ENCODE measurements at places on chromosomes 6 and 20.

DNA sequence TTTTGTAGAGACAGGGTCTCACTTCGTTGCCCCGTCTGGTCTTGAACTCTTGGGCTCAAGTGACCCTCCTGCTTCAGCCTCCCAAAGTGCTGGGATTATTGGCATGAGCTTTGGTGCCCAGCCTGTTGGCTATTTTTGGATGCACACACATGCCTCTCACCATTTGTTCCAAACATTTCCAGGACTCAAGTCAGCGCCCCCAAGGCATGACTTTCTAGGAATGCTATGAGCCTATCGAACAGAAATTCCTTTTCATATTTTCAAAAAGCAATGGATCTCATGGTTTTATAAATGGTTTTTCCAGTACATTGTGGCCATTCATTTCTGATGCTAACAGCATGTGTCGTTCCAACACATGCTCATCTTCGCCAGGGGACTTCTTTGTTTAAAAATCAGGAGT is 119.3 kb upstream of the NAA20 start:
- DNase-seq = no peak

DNA sequence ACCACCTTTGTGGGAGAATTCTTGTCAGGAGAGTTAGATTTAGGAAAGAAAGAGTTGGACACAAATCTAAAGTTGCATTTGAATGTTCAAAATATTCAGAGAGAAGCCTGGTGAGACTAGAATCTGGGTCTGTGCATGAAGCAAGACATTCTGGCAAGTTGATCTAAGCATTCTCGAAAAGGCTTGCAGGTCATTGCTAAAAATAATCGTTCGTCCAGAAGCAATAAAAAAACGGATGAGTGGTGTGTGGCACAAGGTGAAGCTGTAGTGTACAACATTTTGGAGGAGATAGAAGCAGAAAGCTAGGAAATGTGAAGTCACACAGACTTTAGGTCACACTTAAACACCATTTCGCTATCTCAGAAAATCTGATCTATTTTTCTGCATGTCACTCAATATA is 114.9 kb upstream of the IFNGR1 start:
- DNase-seq = no peak

- DNase-seq = no peak
Measured at GRCh38 chr6:12716298-12716916, at the start of gene PHACTR1. PHACTR1 (plus strand) TSS chr6:12716767.

DNA sequence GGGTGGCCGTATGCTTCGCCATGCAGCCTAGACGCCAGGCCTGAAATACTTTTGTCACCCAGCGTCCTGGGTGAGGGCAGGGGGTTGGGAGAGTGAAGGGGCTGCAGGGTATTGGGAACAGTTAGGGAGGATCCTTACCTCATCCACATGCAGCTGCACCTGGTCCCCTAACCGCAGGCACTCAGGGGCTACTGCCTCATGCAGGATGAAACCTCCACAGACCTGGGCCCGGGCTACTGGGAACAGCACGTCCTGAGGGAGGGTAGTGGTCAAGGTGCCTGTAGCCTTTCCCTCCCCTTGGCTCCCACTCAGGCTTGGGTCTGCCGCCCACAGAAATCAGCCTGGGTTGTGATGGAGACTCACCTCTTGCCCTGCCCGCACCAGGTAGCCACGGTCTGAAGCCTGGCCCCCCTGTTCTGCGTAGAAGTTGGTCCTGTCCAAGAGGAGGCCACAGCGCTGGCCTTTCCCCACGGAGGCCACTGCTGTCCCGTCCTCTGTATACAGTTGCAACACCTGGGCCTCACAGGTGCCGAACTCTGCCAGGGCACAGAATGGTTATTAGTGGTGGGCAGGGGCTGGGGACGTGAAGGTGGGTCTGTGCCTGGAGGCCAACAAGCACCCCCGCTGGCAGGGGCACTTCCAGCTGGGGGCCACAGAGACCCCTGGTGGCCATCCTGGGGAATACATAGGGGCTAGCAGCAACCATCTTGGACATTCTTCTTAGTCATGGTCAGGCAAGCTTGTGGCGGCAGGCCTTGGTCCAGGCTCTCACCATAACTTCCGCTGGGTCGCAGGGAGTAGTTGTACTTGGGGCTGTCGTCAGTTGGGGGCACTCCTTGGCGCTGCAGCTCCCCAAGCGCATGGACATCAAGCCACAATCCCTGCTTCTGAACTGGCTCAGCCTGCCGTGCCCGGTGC is 8.6 kb downstream of the AARS2 start:
- DNase-seq = peak; percentile 46

- peak; percentile 74 for DNase-seq
Measured at GRCh38 chr6:34055223-34055933, 90.5 kb downstream of the GRM4 start.

- no peak for DNase-seq
Measured at GRCh38 chr6:120876424-120876823, 457.9 kb downstream of the TBC1D32 start.

DNA sequence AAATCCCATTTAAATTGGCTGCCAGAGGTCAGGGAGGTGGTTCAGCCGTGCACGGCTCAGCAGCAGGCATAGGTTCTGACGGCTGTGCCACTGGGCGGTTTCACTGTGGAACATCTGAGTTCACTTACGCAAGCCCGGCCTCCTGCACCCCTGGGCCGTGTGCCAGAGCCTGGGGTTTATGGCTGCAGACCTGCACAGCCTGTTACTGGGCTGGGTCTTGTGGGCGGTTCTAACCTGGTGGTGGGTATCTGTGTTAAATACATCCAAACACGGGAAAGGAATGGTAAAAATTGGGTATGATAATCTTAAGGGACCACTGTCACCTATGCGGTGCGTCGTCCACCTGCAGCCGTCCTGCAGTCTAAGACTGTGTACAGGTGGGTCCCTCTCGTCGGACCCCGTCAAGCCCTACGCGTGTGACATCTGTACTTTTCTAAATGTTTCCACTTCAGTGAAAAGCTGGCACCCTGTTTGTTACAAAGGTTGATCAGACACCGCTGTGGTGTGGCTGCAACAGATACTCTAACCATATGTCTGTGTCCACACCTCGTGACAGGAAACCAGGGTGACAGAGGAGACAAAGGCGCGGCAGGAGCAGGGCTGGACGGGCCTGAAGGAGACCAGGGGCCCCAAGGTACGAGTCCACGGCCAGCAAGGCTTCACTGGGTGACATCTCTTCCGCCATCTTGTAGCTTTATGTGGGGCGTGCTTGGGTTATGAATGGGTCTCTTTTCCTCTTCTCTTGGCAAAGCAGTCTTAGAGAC is 21.5 kb downstream of the COL9A3 start:
- DNase-seq = no peak

DNA sequence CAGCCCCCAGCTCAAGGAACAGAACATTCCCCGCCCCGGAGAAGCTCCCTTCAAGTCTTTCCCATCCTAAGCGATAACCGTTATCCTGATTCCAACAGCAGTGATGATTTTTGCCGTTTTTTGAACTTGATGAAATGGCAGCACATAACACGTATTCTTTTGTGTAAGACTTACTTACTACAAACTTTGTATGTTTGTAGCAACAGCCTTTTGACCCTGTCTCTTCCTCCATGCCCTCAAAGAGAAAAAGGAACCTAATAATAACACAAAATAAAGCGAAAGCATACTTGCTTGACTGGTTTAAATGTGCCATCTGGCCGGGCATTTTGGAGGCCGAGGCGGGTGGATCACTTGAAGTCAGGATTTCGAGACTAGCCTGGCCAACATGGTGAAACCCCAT is 26.4 kb upstream of the SLC9A8 start:
- DNase-seq = no peak

DNA sequence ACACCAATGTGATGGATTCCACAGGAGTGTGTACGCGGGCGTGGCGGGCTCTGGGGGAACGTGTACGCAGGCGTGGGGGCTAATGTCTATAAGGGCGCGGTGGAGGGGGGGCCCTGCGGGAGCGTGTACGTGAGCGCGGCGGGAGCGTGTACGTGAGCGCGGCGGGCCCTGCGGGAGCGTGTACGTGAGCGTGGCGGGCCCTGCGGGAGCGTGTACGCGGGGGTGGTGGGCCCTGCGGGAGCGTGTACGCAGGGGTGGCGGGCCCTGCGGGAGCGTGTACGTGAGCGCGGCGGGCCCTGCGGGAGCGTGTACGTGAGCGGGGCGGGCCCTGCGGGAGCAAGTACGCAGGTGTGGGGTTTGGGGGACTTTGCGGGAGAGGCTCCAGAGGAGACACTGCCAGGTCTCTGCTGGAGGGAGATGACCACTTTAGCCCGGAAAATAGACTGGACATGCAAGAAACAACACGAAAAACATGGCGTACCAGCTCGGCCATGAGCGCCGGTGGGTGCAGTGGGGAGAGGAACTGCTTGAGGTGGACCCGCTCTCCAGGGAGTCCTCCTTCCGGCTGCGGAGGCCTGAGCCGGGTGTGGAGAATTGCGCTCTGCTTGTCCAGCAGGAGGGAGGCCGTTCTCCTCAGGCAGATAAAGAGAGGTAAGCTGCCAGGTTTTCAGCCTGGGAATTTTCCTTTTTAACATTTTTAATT is 27.8 kb upstream of the SMOC2 start:
- no peak for DNase-seq

DNA sequence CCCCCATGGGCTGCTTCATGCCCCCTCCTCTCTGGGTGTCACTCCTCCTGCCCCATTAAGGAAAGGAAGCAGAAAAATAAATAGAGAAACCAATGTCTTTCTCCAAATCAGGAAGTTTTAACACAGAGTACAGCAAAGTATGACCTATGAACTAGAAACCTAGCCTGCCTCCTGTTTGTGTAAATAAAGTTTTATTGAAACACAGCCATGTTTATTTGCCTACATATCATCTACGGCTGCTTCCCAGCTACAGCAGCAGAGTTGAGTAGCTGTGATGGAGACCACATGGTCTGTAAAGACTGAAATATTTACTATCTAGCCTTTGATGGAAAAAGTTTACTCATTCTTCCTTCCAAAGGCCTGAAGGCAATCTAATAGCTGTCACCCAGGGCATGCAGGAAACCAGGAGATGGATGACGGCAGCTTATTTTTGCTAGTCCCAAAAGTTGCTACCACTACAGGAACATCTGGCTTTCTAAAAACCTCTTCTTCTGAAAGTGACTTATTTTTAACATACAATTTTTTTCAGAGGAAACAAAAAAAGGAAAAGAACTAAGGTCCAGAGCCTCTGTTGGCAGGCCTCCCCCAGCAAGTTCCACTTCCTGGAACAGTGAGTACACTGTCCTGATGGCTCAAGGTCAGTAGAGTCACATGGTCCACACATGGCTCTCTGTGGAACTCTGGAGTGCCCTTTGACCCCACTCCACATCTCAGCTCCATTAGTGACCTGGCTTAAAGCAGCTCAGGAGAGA is 287.8 kb downstream of the PTPRT start:
- DNase-seq = no peak

DNA sequence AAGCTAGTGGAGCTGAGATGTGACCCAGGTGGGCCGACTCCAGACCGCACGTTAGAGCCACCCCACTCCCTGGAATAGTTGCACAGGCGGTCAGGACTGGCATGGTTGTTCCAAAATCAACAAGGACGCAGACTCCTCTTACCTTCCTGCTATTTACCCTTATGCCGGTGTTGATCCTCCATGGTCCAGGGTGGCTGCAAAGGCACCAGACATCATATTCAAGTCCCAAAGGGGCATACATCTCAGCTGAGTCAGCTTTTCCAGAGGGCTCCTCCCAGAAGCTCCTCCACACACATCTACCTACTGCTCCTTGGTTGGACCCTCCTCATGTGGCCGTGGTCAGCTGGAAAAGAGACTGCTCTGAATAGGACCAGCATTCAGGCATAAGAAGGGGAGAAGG is 112.2 kb downstream of the SYCP2 start:
- no peak for DNase-seq

DNA sequence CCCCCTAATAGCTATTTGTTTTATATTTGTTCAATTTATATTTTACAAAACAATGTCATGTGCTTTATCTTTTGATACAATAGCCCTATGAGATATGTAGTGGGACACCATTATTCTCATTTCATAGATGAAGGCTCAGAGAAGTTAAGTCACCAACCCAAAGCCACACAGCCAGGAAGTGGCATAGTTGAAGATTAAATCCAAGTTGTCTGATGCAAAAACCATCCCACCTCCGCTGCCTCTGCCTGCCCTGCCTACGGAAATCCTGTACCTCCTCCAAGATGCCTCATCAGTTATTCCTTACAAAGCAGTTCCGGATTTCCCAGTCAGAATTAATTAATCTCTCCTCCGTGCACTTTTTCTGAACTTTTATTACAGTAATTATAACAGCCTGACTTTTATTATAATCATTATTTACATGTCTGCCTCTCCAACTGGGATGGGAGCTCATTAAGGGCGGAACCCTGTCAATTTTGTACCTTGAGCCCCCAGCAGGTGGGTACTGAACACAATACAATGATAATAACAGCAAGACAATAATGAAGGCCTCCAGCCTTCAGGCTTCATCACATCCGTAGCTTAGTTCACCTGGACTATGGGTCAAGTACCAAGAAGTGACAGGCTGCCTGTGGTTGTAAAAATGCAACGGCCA is 54.7 kb downstream of the LRFN2 start:
- no peak for DNase-seq

GRCh38 chr6:13496513-13497190 is 9.3 kb upstream of the GFOD1 start:
- DNase-seq = no peak

- DNase-seq = peak; percentile 57
Measured at GRCh38 chr20:33209789-33210188, 7.4 kb upstream of the BPIFA3 start.

DNA sequence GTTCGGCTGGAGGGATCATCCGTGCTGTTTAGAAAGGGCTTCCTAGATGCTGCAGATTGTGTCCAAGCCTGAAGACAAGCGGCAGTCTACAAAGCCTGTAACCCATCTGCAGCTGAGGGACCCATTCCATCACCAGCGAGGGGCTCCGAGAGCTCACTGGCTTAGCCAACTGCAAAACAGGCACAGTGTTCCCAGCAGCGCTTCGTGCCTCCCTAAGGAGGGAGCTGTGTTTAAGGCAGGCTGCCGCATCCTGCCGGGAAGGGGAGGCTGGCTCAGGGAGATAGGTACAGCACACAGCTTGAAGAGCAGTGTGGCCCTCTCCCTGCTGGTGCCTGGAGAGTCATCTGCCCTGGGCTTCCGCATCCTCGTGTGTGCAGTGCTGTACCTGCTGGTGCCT is 32.4 kb downstream of the DUSP22 start:
- no peak for DNase-seq

GRCh38 chr20:63968928-63969760 is 586 bp downstream of the ZNF512B start:
- peak; percentile 46 for DNase-seq

DNA sequence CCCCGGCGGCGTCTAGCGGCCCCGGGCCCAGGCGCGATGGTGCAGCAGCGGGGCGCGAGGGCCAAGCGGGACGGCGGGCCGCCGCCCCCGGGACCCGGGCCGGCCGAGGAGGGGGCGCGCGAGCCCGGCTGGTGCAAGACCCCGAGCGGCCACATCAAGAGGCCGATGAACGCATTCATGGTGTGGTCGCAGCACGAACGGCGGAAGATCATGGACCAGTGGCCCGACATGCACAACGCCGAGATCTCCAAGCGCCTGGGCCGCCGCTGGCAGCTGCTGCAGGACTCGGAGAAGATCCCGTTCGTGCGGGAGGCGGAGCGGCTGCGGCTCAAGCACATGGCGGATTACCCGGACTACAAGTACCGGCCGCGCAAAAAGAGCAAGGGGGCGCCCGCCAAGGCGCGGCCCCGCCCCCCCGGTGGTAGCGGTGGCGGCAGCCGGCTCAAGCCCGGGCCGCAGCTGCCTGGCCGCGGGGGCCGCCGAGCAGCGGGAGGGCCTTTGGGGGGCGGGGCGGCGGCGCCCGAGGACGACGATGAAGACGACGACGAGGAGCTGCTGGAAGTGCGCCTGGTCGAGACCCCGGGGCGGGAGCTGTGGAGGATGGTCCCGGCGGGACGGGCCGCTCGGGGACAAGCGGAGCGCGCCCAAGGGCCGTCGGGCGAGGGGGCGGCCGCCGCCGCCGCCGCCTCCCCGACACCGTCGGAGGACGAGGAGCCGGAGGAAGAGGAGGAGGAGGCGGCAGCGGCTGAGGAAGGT is 715 bp downstream of the SOX12 start:
- DNase-seq = peak; percentile 65

All from stimulated activated naive CD8-positive, alpha-beta T cell treated with anti-CD3 and anti-CD28 coated beads, Interleukin-15, Interleukin-2, amounts not matched to agents 100 U/mL and 50 U/mL, for 24 hours (primary cell).